CD4-positive, alpha-beta T cell treated with Interleukin-10 for 1 hour (primary cell): ENCODE measurements at places on chromosomes 3 and 15.

GRCh38 chr15:40038275-40038637 is 725 bp downstream of the SRP14 start:
- no peak for DNase-seq

DNA sequence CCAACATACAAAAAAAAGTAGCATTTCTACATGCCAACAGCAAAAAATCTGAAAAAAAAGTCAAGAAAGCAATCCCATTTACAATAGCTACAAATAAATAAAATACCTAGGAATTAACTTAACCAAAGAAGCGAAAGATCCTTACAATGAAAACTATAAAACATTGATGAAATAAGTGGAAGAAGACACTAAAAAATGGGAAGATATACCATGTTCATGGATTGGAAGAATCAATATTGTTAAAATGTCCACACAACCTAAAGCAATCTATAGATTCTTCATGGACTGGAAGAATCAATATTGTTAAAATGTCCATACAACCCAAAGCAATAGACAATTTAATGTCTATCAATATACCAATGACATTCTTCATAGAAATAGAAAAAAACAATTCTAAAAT is 21.0 kb downstream of the PEAK1 start:
- no peak for DNase-seq

DNA sequence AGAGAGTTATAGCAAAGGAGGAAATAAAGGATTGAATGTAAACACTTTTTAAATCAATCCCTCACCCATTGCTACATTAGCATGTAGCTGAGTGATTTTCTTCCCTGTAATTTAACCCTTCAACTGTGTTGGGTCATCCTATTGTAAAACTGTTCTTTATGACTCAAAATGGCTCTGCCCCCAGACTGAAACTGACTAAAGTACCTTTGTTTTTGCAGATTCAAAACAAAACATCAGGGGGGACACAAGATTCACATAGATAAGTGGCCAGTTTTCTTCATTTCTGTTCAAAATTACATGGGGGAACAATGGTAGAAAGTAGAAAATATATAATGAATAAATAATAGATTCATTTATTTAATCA is 268.4 kb downstream of the IGSF11 start:
- DNase-seq: no peak

DNA sequence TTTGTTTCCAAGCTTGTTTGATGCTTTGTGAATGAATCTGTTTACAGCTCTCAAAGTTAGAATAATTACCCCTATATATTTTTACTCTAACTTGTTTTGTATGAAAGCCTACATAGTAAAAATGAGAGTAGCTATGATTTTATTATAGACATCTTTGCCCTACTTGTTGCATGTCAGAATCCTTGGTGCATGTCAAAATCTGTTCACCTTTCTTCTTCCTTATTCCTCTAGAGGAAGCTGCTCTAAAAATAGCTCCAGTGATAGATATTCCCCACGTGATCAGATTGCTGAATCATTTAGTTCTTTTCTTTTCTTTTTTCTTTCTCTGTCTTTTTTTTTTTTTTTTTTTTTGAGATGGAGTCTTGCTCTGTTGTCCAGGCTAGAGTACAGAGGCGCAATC is 39.8 kb downstream of the LRRC49 start:
- no peak for DNase-seq

DNA sequence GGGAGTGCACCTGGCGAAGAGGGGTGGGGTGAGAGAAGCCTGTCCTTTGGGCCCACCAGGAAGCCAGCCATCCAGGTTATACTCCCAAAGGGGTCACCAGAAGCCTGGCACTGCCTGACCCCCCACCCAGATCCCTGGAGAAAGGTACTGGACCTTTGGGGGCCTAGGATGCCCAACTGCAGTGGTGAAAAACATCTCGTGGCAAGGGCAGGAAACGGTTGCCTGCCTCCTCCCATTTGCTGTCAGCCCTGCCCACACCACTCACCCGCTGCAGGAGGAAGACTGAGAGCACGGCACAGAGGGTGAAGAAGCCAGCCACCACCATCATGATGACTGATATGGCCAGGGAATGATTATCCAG is 2.2 kb upstream of the ULK3 start:
- peak; percentile 60 for DNase-seq

DNA sequence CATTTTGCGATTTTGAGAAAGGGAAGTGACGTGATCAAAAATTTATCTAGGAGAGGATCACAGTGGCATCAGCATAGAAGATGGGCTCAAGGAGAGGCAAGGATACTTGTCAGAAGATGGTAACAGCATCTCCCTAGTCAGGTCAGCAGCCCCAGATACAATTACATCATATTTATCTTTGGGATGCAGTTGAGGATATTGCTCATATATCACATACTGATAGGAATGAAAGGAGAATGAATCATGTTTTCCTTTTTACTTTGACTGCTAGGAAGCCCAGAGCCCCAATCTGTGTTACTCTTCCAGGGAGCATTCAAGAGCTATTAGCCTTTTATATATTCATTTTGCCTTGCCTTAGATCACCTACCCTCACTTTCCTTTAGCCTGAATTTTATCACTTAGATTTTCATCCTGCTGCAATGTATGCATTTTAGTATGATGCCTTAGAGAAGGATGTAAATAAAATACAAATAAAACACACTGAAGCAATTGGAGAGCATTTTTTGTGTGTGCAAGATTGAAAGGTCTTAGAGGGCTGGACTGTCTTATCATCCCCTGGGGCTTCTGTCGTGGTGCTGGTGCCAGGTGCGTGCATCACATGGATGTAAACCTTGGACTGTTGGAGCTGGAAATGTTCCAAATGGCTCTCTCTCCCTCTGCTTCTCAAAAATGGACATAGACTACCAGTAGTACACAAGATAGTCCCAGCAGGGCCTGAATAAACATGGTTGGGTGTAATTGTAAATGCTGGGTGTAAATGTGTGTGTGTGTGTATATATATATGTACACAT is 40.3 kb downstream of the CORO2B start:
- DNase-seq: no peak

- peak; percentile 81 for DNase-seq
Measured at GRCh38 chr3:121660356-121661171, at the start of gene HCLS1. Gene HCLS1, minus strand, starts transcription at chr3:121660903. Its CDS starts 2,556 bp downstream, at chr3:121658347.

GRCh38 chr3:81908561-81908960 is 147.1 kb upstream of the GBE1 start:
- DNase-seq: no peak

DNA sequence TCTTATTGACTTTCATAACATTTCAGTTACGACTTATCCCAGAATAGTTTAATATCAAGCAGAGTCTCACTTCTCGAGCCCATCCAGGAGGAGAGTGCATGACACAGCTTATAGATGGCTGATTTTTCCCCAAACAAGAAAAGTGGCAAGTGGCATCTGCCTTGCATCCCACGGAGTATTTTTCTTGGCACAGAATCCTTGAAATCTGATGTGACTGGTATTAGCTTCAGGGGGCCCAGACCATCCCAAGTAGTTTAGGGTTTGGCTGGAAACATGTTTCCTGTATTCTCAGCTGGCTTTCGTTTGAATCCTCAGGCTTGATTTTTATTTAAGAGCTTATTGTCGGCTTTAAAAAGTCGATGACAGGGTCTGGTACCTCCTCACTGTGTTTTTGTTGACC is 20.7 kb upstream of the FBXL22 start:
- no peak for DNase-seq

GRCh38 chr15:83278191-83278590 is 6.3 kb downstream of the BNC1 start:
- no peak for DNase-seq

- no peak for DNase-seq
Measured at GRCh38 chr3:136893848-136894443, 31.9 kb downstream of the NCK1 start.

GRCh38 chr3:73249047-73249446 is 187.6 kb downstream of the EBLN2 start:
- no peak for DNase-seq

- no peak for DNase-seq
Measured at GRCh38 chr15:99967841-99968371, 234.7 kb upstream of the LYSMD4 start.
